Breast epithelium (tissue), 4 donors: ENCODE measurements at places on chromosomes 16 and 17.
A peak's percentile ranks its signal among the peaks of the same experiment; 100 is the strongest.

GRCh38 chr16:52491216-52491615 is 55.7 kb downstream of the TOX3 start:
- DNase-seq: no peak
- H3K4me3 ChIP-seq: no peak overlapping the region
- H3K36me3 ChIP-seq: no peaks in the 10 kb centered on the region
- no peak overlapping the region for H3K27ac ChIP-seq

GRCh38 chr16:13702614-13703013 is 217.3 kb upstream of the ERCC4 start:
- no peaks in the 10 kb centered on the region for H3K27me3 ChIP-seq
- peak; percentile 50 for DNase-seq
- H3K27ac ChIP-seq: no peak overlapping the region
- no peaks in the 10 kb centered on the region for H3K36me3 ChIP-seq

- peak; percentile 84 for DNase-seq
- no peaks in the 10 kb centered on the region for H3K36me3 ChIP-seq
- H3K27me3 ChIP-seq: no peaks in the 10 kb centered on the region
- H3K4me1 ChIP-seq: peaks cover 18% of the 10 kb centered on the region
Measured at GRCh38 chr16:4328046-4328781, 12.3 kb downstream of the GLIS2 start.

- H3K4me3 ChIP-seq: no peak overlapping the region
- H3K27ac ChIP-seq: no peak overlapping the region
- DNase-seq: no peak
Measured at GRCh38 chr16:81752225-81752875, 26.7 kb upstream of the PLCG2 start.

- peak overlapping the region; percentile 68 for H3K27ac ChIP-seq
- H3K4me3 ChIP-seq: peak overlapping the region; percentile 48
- no peaks in the 10 kb centered on the region for H3K4me1 ChIP-seq
- no peaks in the 10 kb centered on the region for H3K27me3 ChIP-seq
Measured at GRCh38 chr17:15649861-15650421, 30.4 kb upstream of the FBXW10B start.

DNA sequence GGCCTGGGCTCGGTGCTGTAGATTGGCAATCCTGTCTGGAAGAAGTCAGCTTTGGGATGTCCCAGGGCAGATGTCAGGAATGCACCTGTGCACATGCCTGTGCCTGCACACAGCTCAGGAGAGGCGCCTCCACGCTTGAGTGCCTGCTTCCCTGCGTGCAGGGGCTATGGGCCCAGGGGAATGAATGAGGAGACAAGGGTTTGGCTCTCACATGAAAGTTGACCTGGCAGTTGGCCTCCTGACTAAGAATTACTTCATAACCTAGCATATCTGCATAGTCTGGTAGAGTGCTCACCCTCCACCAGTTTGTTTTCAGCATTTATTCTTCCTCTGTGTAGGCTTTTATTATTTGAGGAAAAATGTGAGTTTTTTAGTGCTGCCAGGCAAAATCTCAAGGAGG is 50.0 kb downstream of the PLD6 start:
- DNase-seq: peak; percentile 46
- no peak overlapping the region for H3K4me3 ChIP-seq
- no peaks in the 10 kb centered on the region for H3K4me1 ChIP-seq
- no peak overlapping the region for H3K27ac ChIP-seq

GRCh38 chr16:8660841-8661301 is 13.5 kb upstream of the ABAT start:
- no peak overlapping the region for H3K27ac ChIP-seq
- H3K36me3 ChIP-seq: no peaks in the 10 kb centered on the region
- peak; percentile 72 for DNase-seq
- H3K4me3 ChIP-seq: no peak overlapping the region

DNA sequence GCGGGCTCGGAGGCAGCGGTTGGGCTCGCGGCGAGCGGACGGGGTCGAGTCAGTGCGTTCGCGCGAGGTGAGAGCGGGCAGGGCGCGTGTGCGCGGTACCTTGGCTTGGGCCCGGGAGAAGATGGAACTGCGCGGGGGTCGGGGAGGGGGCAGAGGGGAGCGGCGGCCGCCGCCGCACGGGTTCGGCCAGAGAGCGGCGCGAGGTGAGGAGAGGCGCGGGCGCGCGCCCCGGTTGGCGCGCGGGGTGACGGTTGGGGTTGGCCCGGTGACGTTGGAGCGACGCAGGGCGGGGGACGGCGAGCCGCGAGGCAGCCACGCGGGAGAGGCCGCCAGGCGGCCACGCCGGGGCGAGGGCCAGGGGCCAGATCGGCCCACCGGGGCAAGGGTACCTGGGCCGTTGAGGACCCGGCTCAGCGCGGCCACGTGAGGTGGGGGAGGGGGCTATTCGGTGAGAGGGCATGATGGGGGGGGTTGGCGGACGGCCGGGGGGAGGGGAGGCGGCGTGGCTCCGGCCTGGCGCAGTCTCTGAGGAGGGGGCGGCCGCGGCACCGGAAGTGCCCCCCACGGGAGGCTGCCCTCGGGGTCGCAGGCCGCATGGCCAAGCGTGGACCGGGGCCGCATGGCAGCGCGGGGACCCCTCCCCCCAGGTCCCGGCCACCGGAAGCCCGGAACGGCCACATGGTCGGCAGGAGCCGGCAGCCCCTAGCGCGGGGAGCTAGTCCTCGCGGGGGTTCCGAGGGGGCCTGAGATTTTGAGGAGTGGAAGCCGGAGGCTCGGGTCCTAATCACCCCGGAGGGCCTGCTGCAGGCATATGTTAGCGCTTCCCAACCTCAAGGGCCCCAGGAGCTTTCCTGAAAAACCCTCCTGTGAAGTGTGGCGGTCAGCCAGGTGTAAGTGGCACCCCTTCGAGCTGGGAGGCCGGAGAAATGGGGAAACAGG is 527 bp downstream of the EIF5A start:
- peak overlapping the region; percentile 98 for H3K27ac ChIP-seq
- H3K4me1 ChIP-seq: peaks cover 5% of the 10 kb centered on the region
- H3K4me3 ChIP-seq: peak overlapping the region; percentile 81

GRCh38 chr17:61399131-61400065 is at the start of gene TBX2:
TSS of gene TBX2 (plus strand) at chr17:61399843. CDS start at chr17:61400177, 334 bp downstream.
- no peak for DNase-seq
- no peaks in the 10 kb centered on the region for H3K4me1 ChIP-seq
- H3K27ac ChIP-seq: peak within 1 kb of the TSS; percentile 94
- H3K36me3 ChIP-seq: no peaks in the 10 kb centered on the region
- H3K4me3 ChIP-seq: peak within 1 kb of the TSS; percentile 68
